ENCODE measurements at places on chromosomes 16 and 17.

- DNase-seq, result no peak
Observed at GRCh38 chr17:13055131-13055530, 37.3 kb upstream of the ELAC2 start.

GRCh38 chr16:88971371-88972097 lies 5.5 kb downstream of the CBFA2T3 start:
- DNase-seq, result no peak

GRCh38 chr16:17448640-17449638 lies 21.8 kb downstream of the XYLT1 start:
- peak; percentile 65 for DNase-seq

- DNase-seq, result no peak
Observed at GRCh38 chr17:78197147-78197832, 10.1 kb downstream of the AFMID start.
